Stimulated activated CD4-positive, alpha-beta T cell treated with anti-CD3 and anti-CD28 coated beads, Interleukin-2, amount 100 ng/mL, for 4 hours (primary cell): ENCODE measurements at places on chromosomes 1 and 21.

DNA sequence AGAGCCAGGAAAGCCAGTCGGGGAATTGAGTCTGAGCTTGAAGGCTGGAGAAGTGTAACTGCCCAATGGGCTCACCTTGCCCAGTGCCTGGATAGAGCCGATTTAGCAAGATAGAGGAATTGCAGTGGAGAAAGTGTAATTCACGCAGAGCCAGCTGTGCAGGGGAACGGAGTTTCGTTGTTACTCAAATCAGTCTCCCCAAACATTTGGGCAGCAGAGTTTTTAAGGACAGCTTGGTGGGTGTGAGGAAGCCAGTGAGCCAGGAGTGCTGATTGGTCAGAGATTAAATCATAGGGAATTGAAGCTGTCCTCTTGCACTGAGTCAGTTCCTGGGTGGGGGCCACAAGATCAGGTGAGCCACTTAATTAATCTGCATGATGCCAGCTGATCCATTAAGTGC is 28.4 kb upstream of the NLRP3 start:
- DNase-seq: no peak

DNA sequence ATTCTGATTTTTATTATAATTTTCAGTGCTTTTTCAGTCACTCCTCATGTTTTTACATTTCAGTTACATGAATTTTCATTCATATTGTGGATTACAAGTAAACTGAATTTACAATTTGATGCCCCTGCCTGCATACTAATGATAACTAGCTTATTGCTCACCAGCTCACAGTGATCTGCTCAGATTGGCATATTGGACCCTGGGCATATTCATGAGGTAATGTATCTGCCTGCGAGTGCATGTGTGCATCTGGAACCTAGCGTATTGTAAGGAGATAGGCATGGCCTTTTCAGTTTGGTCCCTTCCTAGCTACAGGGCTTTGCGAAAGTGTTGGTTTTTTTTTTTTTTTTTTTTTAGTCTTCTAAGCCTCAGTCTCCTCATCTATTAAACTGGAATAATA is 213.7 kb downstream of the SDCCAG8 start:
- no peak for DNase-seq

GRCh38 chr1:24379733-24380315 is 33.8 kb downstream of the STPG1 start:
- no peak for DNase-seq

GRCh38 chr1:243974451-243975292 is 76.4 kb upstream of the ZBTB18 start:
- no peak for DNase-seq

DNA sequence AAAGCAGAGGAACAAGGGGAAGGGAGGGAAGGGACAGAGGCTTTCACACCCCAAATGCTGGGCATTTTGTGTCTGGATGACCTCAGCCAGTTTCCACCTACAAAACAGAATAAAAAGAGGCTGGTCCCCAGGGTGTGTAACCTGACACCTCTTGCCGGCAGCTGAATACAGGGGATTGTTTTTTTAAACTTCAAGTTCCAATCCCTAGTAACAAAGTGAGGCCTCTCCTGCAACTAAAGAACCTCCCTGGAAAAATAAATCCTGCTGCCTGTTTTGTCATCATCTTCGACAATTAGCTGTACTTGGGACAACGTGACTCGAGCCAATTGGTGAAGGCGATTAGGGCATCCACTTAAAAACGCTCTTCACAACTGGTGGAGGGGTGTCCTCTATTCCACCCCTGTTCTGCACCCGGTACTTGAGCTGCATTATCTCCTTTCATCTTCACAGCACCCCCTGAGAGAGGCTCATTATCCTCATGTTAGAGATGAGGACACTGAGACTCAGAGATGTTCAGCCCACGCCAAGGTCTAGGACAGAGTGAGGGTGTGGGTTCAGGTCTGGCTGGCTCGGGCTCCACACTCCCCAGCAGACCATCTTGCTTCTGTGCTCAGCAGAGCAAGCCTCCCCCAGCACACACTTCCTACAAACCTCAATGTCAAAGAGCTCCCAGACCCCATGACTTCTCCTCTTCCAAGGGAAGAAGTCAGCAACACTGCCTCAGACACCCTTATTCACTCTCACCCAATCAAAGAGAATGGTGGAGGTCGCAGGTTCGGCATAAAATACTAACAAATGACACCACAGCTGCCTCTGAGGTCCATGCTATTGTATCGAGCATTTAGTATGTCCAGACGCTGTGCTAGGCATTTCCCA is 15.2 kb downstream of the ITPKB start:
- no peak for DNase-seq

GRCh38 chr1:205316161-205316566 is 5.4 kb downstream of the NUAK2 start:
- no peak for DNase-seq

- no peak for DNase-seq
Observed at GRCh38 chr21:32413697-32414578, 1.4 kb downstream of the EVA1C start.

GRCh38 chr1:160354388-160354985 is 11.3 kb downstream of the NCSTN start:
- peak; percentile 4 for DNase-seq

DNA sequence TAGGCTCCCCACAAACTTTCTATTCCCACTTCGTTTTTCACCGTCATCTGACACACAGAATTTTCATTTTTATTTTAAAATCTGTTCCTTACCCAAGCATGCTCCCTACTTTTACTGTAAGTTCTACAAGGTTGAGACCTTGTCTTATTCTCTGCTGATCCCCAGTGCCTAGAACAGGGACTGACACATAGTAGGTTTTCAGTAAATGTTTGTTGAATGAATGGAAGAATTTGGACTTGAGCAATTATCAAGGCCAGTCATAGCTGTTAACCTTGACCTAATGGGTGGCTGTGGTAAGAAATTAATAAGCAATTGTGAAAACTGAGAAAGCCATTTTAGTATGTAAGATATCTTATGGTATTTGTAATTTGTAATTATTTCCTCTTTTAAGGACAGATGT is 71.1 kb downstream of the LAMC1 start:
- no peak for DNase-seq
